DMS 273 treated with DMSO at 0.1 percent for 48 hours (cell line): ENCODE measurements at places on chromosomes 6 and 20.

DNA sequence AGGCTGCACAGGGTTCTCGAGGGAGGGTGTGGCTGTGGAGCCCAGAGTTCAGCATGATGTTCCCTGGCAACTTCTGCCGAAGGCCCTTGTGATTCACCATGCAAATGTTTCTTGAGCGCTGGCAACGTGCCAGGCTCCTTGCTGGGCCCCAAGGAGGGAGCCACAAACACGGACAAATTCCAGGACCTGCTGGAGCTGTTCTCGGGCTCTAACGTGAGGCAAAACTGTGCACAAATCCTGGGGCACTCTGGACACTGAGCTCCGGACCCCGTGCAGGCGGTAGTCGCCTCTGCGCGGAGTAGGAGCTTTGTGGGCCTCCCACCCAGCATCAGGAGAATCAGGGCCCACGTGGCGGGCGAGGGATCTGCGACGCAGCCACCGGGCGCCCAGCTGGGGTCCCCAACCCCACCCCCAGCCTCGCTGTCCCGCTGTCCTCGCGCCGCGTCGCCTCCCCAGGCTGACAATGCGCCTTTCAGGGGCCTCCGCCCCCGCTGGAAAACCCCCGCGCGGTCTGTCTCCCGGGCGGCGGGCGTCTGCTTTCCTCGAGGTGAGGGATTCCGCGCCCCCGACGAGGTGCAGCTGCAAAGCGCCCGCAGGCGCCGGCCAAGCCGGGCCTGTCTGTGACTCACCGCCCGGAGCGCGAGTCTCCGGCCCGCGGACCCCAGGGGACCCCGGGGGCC, 31.7 kb upstream of the SCUBE3 start:
- DNase-seq, result no peak

DNA sequence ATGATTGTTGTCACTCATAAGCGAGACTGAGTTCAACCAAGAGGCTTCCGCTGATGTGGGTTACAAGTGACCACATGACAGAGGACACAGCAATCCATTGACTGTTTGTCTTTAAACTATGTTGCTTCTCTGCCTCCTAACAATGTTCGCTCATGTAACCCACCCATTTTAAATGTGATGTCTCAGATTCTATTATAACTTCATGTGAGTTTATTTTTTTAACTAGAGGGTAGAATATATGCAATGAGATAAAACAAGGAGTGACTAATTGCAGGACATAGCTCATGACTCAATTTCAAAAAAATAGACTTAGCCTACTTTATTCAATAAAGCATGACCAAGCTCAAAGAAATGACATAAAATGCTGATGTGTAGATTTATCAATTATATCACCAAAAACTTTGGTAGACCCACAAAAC, 119.2 kb upstream of the SASH1 start:
- no peak for DNase-seq

DNA sequence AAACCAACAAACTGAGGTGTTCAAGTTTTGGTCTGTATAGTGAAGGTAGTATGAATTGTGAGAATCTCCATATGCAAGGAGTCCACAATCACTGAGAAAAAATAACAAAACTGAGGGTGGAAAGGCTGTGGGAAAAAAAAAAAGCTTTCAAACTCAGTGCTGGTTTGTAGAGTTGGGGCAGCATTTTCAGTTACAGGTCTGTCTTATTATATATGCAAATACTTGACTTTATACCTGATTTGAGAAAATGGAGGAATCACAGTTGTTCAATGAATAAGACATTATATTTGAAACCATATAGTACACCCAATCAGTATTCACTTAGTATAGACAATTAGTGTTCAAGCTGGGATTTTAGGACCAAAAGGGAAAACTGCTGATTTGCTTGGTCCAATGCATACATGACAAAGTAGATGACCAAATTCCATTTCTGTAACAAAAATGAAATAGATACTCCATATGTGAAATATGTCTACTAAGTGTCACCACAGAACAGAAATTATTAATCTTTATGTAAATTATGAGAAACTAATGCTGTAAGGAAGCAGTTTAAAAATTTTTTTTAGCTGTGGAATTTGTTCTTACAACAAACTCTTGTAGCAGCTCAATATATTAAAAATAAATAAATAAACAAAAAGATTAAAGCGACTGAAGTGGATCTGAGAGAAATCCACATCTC, 187.7 kb downstream of the ASCC3 start:
- no peak for DNase-seq

DNA sequence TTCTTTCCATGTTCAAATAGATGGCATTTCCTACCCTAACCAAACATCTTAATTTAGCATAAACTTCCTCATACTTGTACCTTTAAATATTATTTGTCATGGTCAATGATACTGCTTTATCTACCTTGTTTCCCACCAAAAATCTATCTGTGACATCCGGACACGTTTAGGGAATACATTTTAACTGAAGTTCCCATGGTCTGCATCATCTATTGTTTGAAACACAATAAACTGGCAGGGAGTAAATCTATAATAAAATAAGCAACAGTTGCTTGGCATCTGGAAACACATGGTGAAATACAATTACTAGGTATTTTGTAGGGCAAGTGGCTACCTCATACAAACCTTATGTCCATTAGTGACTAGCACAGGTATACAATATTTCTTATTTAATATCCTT, 289.1 kb downstream of the GJA1 start:
- no peak for DNase-seq

GRCh38 chr6:131545317-131545716, 27.7 kb upstream of the ARG1 start:
- no peak for DNase-seq

DNA sequence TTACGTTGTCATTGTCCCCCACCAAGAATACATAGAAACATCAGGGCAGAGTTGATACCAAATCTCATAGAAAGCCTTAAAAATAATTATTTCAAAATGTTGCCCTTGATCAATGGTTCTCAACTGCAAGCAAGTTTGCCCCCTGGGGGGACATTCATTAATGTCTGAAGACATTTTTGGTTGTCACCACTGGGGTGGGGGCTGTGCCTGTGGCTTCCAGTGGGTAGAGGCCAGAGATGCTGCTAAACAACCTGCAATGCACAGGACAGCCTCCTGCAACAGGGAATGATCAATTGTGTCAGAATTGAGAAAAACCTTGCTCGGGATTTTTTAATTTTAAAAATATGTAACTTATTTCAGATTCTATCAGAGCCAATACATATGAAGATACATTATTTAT, 130.6 kb upstream of the DOK5 start:
- DNase-seq, result no peak

GRCh38 chr6:43942616-43943015, 172.6 kb downstream of the VEGFA start:
- no peak for DNase-seq

DNA sequence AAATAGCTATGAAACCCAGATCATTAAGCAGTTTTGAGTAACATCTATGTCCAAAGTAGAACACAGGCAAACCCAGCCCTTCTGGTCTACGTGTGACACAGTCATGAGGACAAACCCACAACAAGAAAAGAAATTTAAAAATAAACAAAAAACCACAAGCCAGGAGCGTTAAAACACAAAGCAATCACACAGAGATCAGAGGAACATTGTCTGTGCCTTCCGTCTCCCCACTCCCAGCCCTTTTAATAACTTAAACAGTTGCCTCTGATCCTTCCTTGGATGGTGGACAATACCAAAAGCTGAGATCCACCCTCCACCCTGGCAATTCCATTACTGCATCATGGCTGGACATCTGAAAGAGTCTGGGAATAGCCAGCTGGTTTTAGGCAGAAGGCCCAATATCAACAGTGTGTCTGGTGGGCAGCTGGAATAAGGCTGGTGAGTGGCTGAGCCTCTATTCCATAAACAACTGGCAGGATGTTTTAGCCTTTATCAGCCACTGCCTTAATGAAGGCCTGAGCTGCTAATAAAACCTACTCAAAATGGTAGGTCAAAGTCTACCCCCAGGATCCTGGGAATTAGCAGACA, 15.7 kb upstream of the LAMA4 start:
- DNase-seq, result no peak

- DNase-seq, result no peak
Observed at GRCh38 chr6:37048851-37049757, 43.6 kb downstream of the FGD2 start.

DNA sequence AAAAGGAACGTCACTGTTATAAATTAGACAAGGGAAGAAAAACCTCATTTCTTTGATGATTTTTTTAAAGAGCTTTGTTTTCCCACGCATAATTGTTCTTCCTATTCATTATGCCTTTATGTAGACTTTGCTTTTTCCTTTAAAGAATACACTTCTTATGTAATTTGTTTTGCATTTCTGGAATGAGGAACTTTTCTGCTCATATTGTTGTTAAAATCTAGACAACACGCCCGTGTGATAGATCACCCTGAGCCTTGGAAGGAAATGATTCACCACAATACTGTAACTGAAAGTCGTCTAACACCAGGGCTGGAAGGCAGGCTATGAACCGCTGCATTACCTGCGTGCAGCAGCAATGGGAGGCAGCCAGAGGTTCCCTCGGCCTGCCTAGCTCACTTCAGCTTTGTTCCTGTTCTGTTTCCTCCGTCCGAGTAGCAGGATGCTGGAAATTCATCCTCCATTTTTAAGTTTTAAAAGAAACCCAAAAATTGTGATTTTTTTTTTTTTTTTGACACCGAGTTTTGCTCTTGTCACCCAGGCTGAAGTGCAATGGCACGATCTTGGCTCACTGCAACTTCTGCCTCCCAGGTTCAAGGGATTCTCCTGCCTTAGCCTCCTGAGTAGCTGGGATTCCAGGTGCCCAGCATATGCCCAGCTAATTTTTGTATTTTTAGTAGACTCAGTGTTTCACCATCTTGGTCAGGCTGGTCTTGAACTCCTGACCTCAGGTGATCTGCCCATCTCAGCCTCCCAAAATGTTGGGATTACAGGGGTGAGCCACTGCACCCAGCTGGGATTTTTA, 49.6 kb upstream of the ZNF217 start:
- DNase-seq, result no peak
